ENCODE measurements at places on chromosomes 5 and 9.

DNA sequence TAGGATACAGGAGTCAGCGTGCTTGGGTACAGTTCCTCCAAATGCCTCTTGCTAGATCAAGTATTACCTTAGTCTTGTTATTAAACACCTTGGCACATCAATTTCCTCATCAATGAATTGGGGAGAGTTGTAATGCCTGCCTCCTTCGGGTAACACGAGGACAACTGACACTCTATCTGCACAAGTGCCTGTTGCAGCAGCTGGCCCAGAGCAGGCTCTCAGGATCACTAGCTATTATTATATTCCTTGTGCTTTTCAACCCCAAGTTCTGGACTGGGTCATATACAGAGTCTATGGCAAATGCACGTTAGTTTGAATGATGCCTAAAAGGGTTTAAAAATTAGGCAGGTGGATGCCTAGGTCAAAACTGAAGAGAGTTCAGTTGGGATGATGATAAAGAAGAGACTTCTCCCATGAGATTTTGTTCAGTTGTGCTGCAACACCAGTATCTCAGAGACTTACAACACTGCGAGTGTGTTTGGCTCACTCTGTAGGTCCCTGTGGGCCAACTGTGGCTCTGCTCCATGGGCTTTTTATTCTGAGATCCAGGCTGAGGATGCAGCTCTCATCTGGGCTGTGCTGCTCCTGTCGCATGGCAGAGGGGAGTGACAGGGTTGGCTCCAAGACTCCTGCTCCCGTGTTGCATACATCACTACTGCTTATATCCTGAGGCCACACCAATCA lies 41.1 kb upstream of the TEX48 start:
- DNase-seq = no peak

DNA sequence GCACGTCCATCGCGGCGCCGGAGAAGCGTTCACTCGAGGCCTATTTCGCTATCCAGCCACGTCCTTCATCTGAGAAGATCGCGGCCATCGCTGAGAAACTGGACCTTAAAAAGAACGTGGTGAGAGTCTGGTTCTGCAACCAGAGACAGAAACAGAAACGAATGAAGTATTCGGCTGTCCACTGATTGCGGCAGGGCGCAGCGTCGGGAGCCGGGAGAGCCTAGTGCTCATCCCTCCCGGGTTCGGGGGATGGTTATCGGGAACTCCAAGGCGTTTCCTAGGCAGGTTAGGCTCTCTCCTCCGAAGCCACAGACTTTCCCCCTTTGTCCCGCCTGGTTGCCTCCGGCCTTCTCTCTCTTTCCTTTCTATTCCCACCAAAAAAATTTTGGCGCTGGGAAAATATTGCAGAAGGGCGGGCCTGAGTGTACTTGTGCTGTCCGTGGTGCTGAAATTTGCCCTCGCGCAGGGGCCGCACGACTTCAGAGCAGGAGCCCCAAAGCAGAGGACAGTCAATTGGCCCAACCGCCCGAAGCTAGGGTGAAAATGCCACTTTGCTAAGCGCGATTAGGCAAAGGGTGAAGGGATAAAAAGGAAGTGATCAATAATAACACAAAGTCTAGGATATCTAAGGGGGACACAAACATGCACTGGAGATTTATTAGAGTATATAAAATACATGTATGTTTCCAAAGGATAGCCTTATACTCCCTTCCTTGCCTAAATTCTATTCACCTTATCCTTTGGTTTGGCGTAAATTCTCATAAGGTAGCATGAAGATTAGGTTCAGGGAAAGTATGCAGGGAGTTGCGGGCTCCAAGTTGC lies 1.8 kb downstream of the POU4F3 start:
- peak; percentile 61 for DNase-seq

GRCh38 chr5:158354958-158355357 lies 496.0 kb upstream of the CLINT1 start:
- no peak for DNase-seq

DNA sequence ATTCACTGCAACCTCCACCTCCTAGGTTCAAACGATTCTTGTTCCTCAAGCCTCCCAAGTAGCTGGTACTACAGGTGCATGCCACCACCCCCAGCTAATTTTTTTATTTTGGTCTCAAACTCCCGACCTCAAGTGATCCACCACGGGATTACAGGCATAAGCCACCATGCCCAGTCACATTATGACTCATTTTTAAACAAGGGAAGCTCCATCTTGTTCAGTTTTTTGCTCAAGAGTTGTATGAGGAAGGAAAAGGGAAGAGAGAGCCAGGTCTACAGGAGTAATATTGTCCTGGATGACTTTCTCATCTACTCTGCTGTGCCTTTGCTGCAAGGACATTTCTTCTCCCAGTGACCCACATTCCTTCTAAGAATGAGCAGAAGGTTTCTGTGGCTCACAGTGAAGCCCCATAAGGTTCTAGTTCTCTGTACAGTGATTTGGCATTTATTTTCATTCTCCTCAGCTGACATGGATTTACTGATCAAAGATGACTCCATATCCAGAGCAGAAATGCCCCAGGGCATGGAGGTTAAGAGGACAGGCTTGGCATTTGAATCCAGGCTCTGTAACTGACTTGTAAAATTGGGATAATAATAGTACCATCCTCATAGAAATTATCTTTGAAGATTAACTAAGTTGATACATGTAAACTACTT lies 153.5 kb downstream of the CDH6 start:
- DNase-seq = peak; percentile 14

- no peak for DNase-seq
Measured at GRCh38 chr5:33837301-33837700, 54.5 kb downstream of the ADAMTS12 start.

DNA sequence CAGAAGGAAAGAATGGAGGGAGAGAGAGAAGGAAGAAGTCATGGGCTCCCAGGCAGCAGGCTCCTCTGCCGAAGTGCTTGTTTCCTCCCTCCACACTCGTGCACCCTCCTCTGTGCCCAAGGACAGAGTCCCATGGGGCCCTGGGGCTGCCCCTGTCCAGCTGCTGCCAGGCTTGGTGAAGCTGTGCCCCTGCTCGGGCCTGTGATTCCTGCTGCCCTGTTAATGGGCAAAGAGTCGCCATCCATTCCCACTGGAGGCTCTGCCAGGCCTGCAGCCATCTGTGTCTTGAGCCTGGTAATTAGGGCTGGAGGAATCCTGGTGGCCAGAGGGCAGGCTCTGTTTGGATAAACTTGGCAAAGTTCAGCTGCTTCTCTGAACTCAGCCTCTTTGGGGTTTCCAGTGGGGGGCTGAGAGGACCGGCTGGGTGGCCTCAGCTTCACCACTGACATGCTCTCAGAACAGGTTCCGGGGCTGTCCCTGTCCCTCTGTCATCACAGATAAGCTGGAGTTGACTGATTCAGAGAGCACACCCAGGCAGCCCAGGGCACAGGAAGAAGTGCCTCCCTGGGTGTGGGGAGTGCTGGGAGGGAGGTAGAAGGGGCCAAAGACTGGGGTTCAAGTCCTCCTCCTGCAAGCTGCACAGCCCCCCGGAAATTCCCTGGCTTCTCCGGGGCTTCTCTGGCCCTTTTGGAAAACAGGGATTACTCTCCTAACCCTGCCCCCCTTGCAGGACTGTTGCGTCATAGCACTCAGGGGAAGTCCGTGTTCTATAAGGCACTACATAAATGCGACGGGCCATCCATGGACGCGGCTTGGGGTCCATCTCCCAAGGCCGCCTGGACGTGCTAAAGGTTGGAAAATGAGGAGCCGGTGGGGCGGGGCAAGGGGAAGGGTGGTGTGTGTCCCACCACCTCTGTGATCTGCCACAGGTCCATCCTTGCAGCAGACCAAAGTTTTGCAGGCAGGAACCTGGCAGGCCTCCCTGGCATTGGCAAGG lies 154.8 kb downstream of the PAX5 start:
- DNase-seq = no peak

DNA sequence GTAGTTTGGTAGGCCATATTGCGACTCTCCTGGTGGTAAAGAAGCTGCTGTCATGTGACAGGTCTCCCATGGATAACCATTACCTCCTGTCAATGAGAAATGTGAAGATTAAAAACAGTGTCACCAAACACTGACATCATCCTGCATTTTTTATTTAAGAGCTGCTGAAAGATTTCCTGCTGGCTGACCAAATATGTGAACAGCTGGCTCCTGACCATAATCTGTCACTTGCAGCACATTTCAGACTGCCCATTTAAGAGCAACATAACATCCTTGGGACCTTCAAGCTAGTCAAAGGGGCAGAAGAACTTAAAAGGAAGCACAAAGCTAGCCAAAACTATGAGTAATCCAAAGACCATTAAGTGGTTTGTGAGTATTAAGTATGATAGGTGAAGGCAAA lies 288.0 kb downstream of the IZUMO3 start:
- DNase-seq = peak; percentile 3

DNA sequence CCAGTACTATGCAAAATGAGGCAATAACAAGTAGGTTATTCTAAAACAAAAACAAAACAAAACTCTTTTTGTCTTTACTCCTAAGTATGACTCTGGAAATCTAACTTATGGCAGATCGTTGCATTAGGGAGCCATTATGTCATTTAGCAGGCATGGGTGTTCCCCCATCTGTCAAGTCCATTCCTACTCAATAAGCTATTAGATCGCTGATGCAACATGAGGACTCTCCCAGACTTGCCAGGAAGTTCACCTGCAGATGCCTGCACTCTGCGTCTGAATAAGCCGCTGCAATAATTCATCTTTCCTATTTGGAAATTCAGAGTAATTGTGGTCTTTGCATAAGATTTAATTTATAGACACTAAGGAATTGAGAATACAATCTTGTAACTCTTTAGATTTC lies 585.0 kb downstream of the KIF4B start:
- DNase-seq = no peak

DNA sequence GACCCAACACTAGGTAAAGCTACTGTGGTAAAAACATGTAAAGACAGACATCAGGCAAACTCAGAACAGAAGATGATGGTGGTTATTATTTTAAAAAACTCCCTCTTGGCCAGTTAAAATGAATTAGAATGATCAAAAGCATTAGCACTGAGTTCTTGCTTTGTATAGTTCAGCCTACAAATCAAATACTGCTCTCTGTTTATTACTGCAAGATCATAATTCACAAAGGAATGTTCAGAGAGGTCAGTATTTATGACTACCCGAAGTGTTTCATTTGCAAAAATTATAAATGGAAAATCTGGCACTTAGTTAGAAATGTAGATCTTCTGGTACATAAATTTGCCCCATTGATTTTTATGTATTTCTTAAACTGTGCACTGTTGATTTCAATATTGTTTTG lies 140.3 kb upstream of the PPP2R2B start:
- no peak for DNase-seq

DNA sequence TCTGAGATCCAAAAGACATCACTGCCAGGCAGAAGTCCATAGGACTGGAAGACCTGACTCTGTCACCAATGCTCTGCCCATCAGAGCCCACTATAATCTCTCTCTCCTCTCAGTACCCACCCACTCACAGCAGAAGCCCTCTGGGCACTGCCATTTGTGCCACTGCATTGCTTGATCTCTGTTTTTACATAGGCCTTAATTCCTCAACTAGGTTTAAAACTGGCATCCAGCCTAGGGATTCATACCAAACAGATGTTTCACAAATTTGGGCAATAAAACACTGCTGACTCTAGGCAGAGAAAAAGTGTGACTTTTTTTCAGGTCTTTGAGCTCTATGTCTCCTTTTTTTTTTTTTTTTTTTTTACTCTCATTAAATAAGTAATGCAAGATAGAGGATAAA lies 91.1 kb upstream of the RANBP3L start:
- DNase-seq = no peak

DNA sequence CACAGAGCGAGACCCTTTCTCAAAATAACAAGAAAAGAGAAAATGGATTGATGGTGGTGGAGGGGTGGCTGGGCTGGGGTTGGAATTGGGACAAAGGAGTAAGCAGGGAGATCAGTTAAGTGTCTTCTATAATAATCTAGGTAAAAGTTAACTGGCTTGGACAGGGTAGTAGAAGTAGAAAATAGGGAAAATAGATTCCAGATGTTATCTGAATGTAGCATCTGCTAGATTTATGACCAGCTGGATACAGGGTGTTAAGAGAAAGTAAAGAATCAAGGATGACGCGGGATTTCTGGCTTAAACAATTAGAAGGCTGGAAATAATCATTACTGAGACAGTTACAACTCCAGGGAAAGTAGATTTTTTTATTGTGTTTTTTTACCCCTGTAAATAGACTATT lies 13.0 kb downstream of the PPP6C start:
- no peak for DNase-seq

- DNase-seq = no peak
Measured at GRCh38 chr5:55406292-55406691, 98.5 kb downstream of the MTREX start.

GRCh38 chr5:142366007-142366406 lies 41.2 kb upstream of the SPRY4 start:
- no peak for DNase-seq

DNA sequence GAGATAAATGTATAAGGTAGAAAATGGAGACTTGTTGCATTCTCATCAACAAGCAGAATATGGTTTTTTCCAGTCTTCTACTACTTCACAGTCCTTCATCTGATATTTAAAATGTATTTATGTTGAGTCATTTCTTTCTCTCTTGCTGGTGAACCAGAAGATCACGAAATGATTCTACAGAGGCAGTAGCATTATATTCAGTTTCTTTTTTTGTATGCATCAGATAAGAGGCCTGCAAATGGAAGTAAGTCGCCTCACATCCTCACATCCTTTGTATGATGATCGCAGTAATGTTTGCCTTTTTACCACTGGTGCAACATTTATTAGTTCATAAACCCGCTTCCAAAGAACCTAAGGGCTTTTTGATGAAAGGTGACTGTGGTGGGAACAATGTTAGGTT lies 22.1 kb upstream of the IL13 start:
- DNase-seq = no peak

- DNase-seq = no peak
Measured at GRCh38 chr5:157920828-157921170, 61.9 kb upstream of the CLINT1 start.

GRCh38 chr5:154483654-154484392 lies 5.8 kb upstream of the HAND1 start:
- DNase-seq = no peak
